Foreskin fibroblast (primary cell): ENCODE measurements at places on chromosomes 7 and 10.

DNA sequence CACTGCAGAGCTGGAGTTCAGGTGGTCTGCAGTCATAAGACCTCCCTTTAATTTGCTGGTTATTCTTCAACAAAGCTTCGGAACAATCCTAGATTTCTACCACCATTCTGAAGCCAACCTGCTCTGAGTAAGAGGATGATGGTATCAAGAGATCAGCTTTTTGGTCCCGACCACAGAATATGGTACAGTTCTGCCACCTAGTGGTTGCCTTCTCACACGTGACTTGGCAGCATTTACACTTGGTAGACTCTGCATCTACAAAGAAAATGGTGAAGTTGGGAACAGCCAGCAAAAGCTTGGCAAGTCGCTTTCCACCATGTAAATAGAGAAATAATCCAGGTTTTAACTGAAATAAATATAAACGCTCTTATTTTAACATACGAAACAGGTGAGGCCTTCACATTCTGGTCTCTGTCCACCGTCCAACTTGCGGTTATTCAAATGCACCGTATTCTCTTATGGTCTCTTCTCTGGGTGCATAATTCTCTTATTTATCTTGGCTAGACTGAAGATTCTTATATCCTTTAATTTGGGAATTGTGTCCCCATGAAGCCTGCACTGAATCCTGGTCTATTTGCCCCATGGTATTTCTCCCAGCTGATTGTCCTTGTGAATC, 173.9 kb upstream of the GRM3 start:
- DNase-seq = peak; percentile 8

- no peak for DNase-seq
Observed at GRCh38 chr10:49213211-49213610, 25.0 kb upstream of the TMEM273 start.

- no peak for DNase-seq
Observed at GRCh38 chr7:151424799-151425198, 15.0 kb upstream of the WDR86 start.

DNA sequence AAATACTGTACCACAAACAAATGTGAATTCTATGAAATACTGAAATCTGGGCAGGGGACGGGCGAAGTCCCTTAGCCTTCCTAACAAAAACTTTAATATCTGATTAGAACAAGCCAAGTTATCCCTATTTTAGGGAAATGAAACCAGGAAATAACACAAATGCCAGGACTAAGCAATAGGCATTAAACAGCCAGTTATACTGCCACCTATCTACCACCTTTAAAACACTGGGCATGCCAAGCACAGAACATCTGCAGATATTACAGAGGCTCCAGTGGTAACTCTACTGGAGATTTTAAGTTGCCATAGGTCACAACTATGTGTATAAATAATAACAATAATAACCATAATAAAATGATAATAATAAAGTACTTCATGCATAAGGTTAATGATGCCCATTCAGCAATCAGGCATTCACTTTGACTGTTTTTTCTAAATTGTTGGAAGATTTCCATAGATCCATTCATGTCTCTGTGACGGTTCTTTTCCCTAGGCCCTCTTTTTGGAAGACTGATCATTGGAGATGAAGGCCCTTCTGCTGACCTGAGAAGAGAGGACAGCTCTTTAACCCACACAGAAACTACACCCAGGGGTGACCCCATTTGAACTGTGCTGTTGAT, 195.7 kb downstream of the CACNA2D1 start:
- DNase-seq = no peak
